IgD-negative memory B cell (primary cell): ENCODE measurements at places on chromosomes 7 and 10. TPM values are rescaled to one million over a fixed set of nuclear protein-coding genes. Genes with fewer than 3 reads are reported as not detected.

The HOXA4 gene
- polyA plus RNA-seq, result not detected

The ASB4 gene
- polyA plus RNA-seq, result not detected

The COL26A1 gene
- polyA plus RNA-seq, result not detected

The SPDYE2 gene
- 1.2 TPM for polyA plus RNA-seq

The TAS2R5 gene
- polyA plus RNA-seq, result 0.33 TPM

The TEX36 gene
- polyA plus RNA-seq, result not detected

The MRPL32 gene
- polyA plus RNA-seq, result 44.2 TPM

The CACNA2D1 gene
- polyA plus RNA-seq, result not detected

The TAS2R3 gene
- not detected for polyA plus RNA-seq

The NRCAM gene
- 0.49 TPM for polyA plus RNA-seq

The ZNF746 gene
- 8.5 TPM for polyA plus RNA-seq

The CYP3A4 gene
- polyA plus RNA-seq, result not detected
